ENCODE measurements at places on chromosomes 3 and 15.

DNA sequence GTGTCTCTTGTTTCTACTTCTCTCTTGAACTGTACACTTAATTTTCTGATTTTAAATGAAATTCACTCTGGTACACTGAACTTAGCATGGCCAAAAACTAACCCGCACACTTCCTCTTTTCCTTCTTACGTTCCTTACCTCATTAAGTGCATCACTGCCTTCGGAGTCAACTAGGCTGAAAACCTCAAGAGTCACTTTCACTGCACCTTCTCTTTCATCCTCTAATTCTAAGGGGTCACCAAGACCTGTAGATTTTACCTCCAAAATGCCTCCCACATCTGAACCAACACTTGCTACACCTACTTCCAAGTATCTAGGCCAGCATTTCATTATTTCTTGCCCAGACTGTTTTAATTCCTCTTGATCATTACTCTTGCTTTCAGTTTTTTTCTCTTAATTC lies 6.6 kb downstream of the CBLB start:
- DNase-seq = no peak

GRCh38 chr3:54931182-54931581 lies 3.3 kb upstream of the LRTM1 start:
- DNase-seq = no peak

DNA sequence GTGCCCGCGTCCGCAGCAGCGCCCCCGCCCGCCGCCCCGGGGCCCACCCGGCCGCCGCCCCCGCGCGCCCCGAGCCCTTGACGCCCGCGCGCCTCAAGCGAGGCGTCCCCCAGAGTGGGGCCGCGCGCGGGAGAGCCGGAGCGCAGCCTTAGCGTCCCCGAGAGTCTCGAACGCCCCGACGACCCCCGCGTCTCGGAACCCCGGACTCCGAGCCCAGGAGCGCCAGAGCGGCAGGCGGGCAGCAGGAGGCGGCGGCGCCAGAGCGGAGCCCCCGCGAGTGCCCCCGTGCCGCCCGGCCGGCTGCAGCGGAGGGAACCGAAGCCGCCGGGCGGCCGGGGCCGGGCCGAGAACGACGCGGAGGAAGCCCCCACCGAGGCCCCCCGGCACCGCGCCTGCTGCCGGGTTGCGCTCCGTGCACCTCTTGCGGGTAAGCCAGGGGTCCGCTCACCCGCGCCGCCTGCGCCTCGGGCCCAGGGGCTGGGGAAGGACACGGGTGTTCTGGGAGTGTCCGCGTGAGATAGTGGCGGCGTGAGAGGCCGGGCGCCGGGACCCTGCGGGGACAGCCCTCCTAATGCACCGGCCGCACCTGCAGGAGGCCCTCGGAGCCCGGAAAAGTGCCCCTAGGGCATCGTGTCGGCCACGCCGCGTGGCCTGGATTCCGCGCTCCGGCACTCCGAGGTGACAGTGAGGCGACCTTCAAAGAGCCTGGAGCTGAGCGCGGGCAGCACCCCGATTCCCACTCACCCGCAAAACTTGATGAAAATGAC lies 52.0 kb upstream of the ULK4 start:
- DNase-seq = no peak

DNA sequence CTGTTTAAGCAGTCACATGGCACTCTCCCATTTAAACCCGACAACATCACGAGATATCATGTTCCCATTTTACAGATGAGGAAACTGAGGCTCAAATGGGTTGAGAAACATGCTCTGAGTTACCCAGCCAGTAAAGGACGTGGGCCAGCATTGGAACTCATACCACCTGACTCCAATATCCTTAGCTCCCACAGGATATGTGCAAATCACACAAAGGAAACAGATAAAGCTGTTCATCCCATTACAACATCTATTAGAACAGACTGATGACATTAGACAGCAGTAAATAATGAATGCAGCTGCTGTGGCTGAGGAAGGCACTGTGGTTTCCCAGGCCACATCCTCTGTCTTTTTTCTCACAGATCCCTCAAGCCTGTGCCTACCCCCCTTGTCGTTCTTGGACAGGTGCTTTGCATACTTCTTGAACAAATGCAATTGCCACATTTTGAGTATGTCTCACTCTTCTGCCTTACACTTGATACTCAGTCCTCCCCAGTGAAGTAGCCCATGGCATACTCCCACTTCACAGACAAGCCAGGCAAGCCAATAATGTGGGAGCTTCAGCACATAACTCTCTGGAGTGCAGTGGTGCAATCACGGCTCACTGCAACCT lies 17.7 kb downstream of the FRMD4B start:
- peak; percentile 16 for DNase-seq

DNA sequence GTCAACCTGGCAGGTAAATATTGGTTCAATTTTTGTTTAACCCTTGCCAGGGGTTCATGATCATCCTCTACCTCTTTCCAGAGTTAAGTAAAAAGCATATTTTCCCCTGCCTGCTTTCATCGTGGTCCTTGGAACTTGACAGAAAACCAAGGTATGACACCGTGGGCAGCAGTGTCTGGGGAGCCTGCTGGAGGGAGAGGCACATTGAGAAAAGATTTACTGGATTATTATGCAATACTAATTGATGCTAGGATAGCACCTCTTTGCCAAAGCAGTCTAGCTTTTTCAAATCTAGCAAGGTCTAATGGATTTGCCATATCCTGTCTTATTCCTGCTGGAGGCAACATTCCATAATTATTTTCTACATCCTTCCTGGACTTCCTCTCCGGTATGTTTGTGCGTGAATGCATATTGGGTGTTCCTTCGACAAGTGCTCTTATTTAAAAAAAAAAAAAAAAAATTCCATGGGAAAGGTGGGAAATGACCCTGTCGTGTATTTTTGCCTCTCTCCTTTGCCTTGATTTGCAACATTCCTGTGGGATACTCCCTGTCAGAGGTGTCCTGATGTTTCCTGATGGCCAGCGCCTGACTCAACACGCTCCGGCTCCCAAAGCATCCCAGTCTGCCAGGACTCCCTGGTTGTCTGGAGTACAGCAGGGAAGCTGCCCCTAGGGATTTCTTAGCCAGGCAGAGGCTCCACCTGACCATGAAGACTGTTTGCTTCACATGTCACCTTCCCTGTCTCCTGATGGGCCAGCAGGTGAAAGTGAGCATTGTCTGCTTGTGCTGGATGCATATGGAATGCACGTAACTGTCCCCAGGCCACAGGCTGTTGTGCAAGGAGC lies 6.3 kb downstream of the BHLHE40 start:
- peak; percentile 68 for DNase-seq

DNA sequence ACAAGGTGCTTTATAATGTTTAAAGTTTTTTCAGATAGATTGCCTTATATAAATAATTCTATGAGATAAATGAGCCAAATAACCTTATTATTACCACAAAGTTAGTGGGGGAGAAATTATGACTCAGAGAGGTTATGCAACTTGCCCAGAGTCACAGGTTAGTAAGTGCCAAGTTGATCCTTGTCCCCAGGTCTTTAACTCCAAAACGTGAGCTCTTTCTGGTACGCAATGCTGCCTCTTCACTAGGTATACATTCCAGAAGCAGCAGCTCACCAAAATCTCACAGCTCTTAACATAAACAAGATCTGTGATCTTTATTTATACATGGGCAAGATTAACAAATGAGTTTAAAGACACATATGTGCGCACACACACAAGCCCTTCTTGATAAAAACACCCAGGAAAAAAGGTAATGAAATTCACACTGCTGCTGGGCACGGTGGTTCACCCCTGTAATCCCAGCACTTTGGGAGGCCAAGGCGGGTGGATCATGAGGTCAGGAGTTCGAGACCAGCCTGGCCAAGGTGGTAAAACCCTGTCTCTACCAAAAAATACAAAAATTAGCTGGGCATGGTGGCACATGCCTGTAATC lies 59.8 kb upstream of the NR2F2 start:
- peak; percentile 61 for DNase-seq

DNA sequence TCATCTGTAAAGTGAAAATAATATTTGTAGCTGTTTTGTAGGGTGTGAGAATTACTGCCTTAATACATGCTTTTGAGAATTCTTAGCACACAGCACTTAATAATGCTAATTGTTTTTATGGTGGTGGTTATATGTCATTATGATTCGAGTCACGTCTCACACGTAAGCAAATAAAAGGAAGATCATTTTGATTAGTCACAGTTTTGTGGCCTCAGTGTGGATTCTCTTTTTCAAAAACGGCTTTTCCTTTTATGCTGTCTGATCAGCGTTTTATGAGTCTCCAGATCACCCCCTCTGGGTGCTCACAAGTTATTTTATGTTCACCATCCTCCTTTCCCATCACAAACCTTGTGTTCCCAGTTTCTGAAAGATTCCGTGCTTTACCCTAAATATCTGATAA lies 255.6 kb upstream of the CNTN4 start:
- DNase-seq = peak; percentile 6

DNA sequence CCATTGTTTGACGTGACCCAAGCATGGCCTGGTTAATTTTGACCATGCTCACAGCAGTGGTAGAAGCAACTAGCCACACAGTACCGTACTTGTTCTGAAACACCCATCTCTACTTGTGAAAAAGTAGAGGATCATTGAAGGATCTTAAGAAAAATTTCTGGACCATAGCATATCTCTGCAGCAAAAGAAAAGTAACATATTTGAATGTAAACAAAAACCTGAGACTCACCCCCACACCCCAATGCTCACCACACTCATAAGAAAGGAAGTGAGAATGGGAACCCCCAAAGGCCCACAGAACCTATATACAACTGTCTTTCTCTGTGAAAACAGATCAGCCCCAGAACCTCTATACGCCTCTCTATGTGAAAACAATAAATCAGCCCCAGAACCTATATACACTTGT lies 33.8 kb upstream of the TFRC start:
- no peak for DNase-seq

- peak; percentile 47 for DNase-seq
These were observed 19.0 kb downstream of the C2CD4A start for GRCh38 chr15:62085740-62086139.

DNA sequence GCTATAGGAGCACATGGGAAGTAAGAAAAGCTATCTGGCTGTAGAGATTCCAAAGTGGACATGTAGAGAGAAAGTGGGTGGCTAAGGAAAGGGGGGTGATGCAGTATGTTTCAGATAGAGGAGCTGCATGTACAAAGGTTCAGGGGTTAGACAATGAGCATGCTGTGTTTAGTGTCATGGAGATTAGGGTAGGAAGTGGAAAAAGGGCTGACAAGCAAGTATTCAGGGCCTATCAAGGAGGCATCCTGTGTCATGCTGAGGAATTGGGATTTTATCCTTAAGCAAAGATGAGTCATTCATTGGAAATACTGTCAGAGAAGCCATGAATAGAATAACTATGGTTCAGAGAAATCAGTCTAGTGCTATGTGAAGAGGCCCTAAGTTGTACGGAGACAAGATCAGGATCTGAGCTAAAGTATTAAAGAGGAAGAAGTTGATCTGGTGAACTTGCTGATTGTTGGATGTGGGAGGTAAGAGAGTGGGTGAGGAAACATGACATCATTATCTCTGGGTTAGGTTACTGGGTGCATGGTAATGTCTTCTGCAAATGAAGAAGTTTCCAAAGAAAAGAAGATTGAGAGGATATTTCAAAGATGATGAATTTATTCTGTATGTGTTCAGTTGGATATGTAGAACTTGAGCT lies 176.7 kb upstream of the GOLIM4 start:
- DNase-seq = no peak

GRCh38 chr3:15055019-15055557 lies 10.0 kb downstream of the MRPS25 start:
- DNase-seq = peak; percentile 25

DNA sequence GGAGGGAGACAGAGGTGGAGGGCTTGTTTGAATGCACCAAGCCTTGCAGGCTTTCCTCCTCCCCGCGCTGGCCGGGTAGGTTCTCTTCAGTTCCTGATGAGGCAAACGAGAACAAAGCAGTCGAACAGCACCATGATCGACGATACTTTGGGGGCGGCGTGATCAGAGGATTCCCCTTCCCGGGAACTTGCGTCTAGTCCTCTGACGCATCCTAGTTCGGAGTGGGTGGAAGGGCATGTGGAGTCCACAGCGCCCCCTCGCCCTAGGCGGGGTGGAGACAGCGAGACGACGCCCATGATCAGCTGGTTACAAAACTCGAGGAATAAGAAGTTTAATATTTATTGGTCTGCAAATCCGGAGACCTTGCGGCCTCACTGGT lies 452 bp upstream of the SV2B start:
- DNase-seq = peak; percentile 40

- DNase-seq = peak; percentile 94
These were observed 224.1 kb upstream of the TPRG1 start for GRCh38 chr3:188947401-188948280.

DNA sequence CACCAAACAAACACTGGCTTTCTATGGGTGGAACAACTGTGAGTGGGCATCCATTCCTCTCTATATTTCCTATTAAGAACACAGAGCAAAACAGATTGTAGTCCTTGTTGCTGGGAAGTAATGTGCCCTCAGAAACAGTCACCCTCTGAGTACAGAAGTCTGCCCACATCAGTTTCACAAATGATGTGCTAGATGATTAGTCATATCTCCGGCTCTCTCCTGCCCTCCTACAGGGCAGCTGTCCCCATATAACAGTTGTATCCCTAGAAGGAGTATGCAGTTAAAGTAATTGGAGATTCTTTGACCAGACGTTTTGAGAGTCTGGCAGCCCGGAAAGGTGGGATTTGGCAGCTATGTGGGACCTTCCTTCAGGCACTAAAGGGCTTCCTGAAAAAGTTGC lies 159.9 kb downstream of the APBA2 start:
- peak; percentile 48 for DNase-seq

Measured in fibroblast of skin of right biceps (primary cell).